Activated CD4-positive, alpha-beta T cell treated with anti-CD3 and anti-CD28 coated beads, Interleukin-2, Interleukin-6, amounts not matched to agents 100 ng/mL and 50 ng/mL, durations not matched to agents 16 hours and 8 hours (primary cell): ENCODE measurements at places on chromosomes 7 and 10.

- no peak for DNase-seq
Observed at GRCh38 chr10:112376396-112376790, 2.5 kb downstream of the ACSL5 start.

DNA sequence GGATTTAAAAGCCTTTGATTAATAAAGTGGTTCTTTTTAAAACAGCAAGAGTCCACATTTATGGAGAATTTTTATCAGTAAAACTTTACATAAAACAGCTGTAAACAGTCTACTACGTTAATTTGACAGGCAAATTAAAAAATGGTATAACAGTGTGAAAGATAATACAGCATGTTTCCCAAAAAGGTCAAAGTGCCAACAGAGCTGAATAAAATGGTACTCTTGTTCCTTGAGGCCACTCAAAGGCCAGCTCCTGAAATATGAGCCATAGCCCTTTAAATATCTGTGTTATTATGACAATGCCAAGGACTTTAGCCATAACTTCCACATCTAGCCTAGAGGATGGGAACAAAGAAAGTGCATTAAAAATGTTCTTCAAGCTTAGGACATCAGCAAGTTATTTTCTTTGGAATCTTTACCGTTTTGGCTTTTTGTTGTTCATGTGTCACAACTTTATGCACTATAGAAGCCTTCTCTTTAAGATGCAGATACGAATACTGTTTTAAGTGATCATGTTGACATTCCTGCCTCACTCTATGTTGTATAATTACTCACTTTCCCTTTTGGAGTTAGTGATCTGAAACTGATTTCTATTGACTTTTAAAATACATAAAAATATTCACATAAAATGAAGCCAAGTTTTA, 165.6 kb downstream of the RNLS start:
- DNase-seq, result no peak

DNA sequence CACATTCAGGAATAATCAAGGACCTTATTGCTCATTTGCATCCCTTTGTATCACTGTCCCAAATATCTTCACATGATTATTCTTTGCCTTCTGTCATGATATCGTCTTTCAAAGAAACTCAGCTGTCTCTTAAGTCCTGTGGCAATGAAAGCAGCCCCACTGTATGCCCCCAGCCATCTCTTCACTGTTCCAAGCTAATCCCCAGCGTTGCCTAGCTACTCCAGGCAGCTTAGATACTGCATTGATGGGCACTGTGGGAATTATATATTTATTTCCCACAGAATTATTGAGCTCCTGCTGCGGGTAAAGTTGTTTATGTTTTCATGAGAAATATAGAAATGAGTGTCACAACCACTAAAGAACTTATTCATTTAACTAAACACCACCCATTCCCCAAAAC, 38.8 kb downstream of the SND1 start:
- no peak for DNase-seq

DNA sequence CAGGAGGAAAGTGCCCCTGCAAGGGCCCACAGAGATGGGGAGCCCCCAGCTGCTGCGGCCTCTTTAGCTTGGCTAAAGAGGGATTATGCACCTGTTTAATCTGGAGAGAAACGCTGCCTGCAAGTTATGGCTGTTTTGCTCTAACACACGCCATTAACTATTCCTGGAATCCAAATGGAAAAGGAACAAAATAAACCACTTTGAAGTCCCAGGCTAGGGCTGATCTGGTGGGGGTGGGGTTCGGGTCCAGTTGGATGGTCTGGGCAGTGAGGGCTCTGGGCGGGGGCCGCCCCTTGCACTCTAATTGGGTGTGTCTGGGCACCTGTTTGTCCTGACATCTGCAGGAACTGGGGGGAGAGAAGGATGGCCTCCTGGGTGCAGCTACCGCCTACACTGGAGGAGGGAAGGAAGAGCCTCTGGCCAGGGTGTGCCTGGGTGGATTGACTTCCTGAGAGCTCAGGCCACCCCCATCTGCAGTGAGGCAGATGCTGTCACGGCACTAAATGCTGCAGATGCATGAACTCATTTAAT, 300.6 kb downstream of the ZEB1 start:
- DNase-seq, result no peak

- DNase-seq, result no peak
Observed at GRCh38 chr10:90969121-90969534, 48.2 kb upstream of the ANKRD1 start.

DNA sequence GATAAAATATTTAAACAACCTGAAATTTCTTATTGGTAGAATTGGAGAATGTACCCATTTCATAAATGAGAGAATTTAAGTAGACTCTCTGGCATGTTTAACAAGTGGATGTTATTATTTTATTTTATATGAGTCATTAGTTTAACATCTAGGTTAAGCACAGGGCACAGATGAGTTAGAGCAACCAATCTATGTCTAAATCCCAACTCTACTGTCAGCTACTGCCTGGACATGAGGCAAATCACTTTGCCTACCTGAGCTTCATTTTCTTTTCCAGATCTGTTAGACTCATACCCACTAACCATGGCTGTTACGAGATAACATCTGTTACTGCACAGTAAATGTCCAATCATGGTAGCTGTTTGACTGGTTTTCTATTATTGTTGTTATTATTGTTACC, 251.1 kb downstream of the INHBA start:
- DNase-seq, result no peak

- no peak for DNase-seq
Observed at GRCh38 chr7:77430927-77431326, 14.8 kb upstream of the GSAP start.
